ENCODE measurements at places on chromosomes 16 and 17.

DNA sequence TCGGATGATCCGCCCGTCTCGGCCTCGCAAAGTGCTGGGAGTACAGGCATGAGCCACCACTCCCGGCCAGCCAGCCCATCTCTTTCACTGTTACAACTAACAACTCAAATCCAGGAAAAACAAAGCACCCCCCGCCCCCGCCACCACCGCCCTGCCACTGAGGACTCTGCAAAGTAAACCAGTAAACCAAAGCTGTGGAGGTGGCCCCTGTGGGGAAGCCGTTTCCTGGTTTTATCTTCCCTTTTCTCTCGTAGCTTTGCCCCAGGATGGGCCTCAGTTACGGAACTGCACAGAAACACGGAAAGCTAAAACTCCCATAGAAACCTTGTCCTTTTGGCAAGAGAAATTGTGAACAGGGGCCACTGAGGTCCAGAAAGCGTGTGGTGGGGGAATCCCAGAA is 17.5 kb downstream of the CHMP6 start:
- DNase-seq, result no peak

GRCh38 chr16:272633-273546 is 2.9 kb downstream of the RGS11 start:
- no peak for DNase-seq

GRCh38 chr17:49582789-49583188 is 7.1 kb downstream of the NXPH3 start:
- DNase-seq, result no peak

- peak; percentile 19 for DNase-seq
Measured at GRCh38 chr16:813204-813915, 12.8 kb upstream of the GNG13 start.

DNA sequence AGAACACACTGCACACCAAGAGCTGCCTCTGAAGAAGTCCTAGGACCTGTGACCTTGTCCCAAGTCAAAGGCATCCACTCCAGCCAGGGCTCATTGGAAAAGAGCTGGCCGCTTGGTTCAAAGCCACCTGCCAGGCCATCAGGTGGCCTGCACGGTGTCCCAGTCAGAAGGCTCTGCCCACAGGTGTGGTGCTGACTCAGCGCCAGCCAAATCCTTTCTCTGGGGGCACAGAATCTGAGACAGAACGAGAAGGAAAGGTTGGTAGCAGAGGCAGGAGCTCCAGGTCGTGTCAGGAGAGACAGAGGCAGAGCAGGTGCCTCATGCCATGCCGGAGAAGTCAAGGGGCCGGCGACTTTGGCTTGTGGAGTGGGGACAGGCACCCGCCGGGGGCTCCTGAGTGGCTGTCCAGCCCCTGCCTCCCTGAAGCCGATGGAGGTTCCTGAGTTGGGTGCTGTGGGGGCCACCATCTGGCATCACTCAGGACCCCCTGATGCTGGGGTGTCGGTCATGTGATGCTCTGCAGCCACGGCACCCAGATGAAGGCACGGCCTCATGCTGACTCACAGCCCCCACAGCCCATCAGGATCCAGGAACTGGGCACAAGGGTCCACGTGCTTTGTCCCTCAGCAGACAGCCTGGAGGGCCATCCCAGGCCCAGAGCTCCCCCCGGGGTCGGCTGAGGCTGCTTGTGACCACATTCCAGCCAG is 128.1 kb upstream of the FOXF1 start:
- no peak for DNase-seq

- DNase-seq, result no peak
Measured at GRCh38 chr17:74332017-74332650, 6.1 kb downstream of the KIF19 start.

DNA sequence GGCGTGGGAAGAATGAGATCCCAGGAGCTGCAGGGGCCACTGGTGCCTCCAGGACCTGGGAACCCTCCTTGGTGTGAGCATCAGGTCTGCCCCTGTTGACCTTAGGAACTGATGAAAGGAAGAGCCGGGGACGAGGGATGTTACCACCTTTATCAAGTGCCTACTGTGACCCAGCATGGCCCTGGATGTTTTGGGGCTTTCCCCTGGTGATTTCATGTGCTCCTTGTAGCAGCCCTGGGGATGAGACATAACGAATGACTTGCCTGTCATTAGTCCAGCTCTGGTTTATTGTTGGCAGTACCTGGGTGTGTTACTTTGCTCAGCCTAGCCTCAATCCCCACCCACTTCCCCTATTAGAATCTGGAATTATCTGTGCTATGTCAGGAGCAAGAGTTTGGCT is 39.9 kb downstream of the WSCD1 start:
- DNase-seq, result no peak
